Panc1 (cell line): ENCODE measurements at places on chromosomes 11 and 22. TPM values are rescaled to one million over a fixed set of nuclear protein-coding genes. Genes with fewer than 3 reads are reported as not detected.

The CELSR1 gene
- total RNA-seq: 30.7 TPM

DNA sequence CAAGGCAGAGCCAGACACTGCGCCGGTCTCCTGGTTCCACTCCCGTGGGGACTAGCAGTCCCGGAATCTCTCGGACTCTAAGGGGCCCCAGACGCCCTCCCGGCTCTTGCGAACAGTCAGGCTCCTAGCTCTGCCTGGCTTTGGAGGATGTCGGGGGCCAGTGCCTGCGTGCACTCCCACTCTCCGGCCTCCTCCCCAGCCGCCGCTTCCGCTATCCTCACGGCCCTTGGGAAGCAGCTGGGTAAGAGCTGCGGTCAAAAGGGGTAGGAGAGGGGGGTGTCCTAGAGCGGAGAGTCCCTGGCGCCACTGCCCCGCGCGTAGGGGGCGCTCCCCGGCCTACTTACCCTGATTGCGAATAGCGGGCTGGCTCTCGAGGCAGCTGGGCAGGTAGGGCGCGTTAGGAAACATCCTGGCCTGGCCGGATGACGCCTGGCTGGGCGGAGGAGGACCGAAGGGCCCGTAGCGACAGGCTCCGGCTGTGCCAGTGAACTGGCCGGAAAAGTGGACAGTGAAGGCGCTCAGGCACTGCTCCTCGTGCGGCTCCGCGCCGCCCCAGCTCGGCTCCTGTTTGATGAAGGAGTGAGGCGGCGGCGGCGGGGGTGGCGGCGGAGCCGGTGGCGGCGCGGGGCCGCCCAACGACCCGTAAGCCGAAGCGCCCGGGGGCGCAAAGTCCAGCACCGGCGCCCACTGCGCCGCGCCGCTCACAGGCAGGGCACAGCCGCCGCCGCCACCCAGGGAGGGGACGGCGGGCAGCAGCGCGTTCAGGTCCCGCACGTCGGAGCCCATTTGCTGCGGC lies 785 bp downstream of the WT1 start:
- no peak for DNase-seq
- no peaks in the 10 kb centered on the region for H3K27me3 ChIP-seq
- H3K36me3 ChIP-seq: no peaks in the 10 kb centered on the region
- H3K4me1 ChIP-seq: peaks cover 7% of the 10 kb centered on the region

DNA sequence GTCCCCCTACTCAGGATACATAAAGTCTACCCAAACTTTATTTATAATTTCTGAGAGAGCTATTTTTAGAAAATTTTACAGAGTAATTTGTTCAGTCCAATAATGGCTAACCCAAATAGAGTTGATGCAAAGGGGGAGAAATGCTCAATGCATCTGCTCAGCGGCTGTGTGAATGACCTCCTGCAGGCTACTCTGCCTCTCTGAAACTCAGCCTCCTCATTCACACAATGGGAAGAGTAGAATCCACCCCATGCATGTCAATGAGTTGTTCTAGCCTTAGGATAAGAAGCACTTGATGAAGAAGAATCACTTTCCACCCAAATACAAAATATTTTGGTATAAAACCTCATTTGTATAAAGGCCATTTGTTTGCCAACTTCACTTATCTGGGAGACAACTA lies 1204.0 kb downstream of the LRRC4C start:
- no peak overlapping the region for H3K4me3 ChIP-seq
- H3K36me3 ChIP-seq: no peaks in the 10 kb centered on the region
- H3K27me3 ChIP-seq: no peaks in the 10 kb centered on the region; the same call in 1 of the 2 replicates

DNA sequence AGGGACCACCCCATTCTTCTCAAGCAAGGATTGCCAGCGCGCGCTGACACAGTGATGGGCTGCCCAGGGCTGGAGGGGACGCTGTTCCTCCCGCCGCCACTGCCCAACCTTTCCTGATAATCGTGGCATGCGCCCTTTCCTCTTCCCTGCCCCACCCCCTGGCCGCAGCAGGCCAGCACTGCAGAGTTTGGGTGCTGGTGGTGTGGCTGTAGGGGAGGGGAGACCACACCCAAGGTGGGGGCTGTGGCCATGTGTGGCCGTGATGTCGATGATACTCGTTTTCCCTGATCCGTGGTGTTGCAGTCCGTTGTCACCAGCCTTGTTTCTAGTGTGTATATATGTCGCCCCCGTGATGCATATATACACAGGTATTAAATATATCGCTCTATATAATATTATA lies 22.8 kb upstream of the TEF start:
- H3K27ac ChIP-seq: no peak overlapping the region
- no peak overlapping the region for H3K4me3 ChIP-seq
- DNase-seq: no peak
- H3K36me3 ChIP-seq: no peaks in the 10 kb centered on the region
- peaks cover 16% of the 10 kb centered on the region for H3K4me1 ChIP-seq
- H3K27me3 ChIP-seq: no peaks in the 10 kb centered on the region

DNA sequence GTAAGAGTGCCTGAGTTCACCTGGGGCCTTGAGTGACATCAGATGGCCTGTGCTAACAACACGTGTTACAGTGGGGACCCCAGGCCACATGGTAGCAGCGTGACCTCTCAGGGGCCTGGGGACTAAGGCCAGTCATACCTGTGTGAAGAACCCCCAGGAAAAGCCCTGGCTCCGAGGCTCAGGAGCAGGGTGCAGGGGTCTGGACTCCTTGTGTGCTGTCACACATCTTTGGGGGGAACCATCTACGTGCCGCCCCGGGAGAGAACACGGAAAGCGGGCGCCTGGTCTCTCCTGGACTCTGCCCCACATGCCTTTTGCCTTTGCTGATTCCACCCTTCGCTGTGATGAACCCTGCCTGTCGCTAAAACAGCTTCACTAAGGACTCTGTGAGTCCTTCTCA lies 48.7 kb downstream of the SHANK2 start:
- H3K27ac ChIP-seq: no peak overlapping the region
- no peak for DNase-seq
- no peak overlapping the region for H3K4me3 ChIP-seq
- no peaks in the 10 kb centered on the region for H3K4me1 ChIP-seq

- H3K4me3 ChIP-seq: no peak within 1 kb of the TSS
- no peaks in the 10 kb centered on the region for H3K4me1 ChIP-seq
- H3K36me3 ChIP-seq: no peaks in the 10 kb centered on the region
- H3K27ac ChIP-seq: no peak within 1 kb of the TSS
Measured at GRCh38 chr11:118076754-118077281, at the start of gene TMPRSS4. TMPRSS4 (plus strand) TSS chr11:118077078; CDS start chr11:118077303, 225 bp downstream.
